ENCODE measurements at places on chromosomes 1 and 21.

DNA sequence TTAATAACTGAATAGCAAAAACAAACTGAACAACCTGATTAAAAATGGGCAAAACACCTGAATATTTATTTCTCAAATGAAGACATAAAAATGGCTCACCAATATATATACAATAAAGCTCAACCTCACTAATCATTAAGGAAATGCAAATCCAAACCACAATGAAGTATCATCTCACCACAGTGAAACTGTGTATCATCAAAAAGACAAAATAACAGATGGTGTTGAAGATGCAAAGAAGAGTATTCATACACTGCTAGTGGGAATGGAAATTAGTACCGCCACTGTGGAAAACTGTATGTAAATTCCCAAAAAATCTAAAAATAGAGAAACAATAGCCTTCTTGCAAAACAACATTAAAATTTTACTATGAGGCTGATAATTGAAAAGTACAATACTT, 1660.1 kb upstream of the B3GALT2 start:
- DNase-seq, result no peak

- no peak for DNase-seq
Measured at GRCh38 chr1:3814065-3814464, 17.8 kb upstream of the LRRC47 start.

- DNase-seq, result no peak
Measured at GRCh38 chr1:87333692-87334347, 5.1 kb downstream of the LMO4 start.

DNA sequence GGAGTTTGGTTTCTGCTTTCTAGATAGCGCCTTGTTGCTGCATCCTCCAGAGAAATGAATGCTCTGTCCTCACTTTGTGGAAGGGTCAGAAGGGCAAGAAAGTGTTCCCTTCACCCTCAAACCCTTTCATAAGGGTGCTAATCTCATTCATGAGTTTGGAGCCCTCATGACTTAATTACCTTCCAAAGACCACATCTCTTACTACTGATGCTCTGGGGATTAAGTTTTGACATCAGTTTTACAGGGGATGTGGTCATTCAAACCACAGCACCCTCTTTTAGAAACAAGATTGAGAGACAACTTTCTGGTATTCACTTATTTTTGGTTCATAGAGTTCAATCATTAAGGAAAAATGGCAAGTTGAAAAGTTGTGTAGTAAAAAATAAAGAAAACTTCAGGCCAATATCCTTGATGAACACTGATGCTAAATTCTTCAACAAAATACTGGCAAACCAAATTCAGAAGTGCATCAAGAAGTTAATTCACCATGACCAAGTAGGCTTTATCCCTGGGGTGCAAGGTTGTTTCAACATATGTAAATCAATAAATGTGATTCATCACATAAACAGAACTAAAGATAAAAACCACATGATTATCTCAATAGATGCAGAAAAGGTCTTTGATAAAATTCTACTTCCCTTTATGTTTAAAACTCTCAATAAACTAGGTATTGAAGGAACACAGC, 442.1 kb downstream of the PTBP2 start:
- no peak for DNase-seq

- no peak for DNase-seq
Measured at GRCh38 chr1:16391411-16391810, 24.4 kb downstream of the SZRD1 start.

DNA sequence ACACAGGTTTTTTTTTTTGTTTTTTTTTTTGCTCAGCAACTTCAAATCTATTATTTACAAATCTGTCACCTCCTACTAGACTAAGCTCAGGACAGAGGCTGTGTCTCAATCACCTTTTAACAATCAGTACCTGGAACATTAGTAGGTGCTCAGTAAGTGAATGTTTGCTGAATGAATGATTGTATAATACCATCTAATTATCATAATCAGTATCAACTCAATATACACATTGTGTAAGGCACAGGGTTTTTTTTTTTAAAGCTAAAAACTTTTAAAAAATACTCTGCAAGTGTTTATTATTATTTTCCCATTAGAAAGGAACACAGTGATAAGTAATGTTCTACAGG, 9.2 kb downstream of the ERRFI1 start:
- DNase-seq, result no peak

DNA sequence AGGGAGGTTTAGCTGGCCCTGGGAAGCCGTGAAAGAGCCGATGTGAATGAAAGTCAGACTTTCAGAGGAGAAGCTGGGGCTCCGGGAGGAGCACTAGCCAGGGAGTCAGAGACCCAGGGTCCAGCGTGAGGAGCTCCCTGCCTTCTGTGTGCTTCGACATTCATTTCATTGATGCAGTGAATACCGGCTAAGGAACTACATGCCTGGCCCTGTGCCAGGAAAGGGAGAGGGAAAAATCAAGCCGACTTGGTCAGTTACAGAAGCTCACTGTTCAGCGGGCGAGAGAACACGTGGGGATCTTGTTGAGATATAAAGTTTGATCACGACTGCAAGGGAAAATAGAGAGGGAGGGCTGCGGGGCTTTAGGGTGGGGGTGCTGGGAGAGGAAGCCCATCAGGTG, 76.7 kb upstream of the RUNX3 start:
- DNase-seq, result no peak

GRCh38 chr1:13813398-13814012, 113.5 kb downstream of the PRDM2 start:
- peak; percentile 36 for DNase-seq

GRCh38 chr1:33329600-33330305, 8.9 kb upstream of the A3GALT2 start:
- no peak for DNase-seq

- DNase-seq, result no peak
Measured at GRCh38 chr1:207904391-207904790, 6.5 kb downstream of the CD34 start.

- DNase-seq, result no peak
Measured at GRCh38 chr1:27504588-27505419, 14.8 kb upstream of the WASF2 start.

- DNase-seq, result no peak
Measured at GRCh38 chr1:19313636-19313959, 1.5 kb downstream of the SLC66A1 start.

DNA sequence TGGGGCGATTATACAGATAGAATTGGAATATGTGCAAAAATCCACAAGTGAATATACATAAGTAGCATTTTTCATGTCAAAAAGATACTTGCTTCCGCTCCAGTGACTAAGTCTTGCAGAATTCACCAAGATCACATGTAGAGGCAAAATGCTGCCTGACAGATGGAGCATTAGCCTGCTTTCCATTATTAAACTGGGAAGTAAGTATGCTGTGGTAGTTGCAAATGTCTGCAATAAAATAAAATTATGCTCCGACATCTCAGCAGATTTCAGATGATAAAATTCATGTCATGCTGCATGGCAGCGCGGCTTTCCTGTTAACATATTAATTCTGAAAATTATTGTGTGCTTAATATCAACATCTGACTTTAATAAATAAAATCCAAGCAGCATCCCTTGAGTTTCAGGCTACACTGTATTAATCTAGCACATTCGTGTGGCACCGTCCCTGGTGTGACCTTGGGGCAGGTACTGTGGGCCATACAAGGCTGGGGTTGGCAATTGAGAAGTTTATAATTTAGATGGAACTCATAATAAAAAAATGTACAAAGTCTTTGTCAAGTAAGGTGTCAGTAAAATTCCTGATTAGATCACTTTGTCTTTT, 366.4 kb upstream of the ZP4 start:
- no peak for DNase-seq

GRCh38 chr1:20551945-20552727, at the start of gene FAM43B:
TSS of gene FAM43B (plus strand) at chr1:20552573. CDS start at chr1:20552974, 401 bp downstream.
- no peak for DNase-seq

DNA sequence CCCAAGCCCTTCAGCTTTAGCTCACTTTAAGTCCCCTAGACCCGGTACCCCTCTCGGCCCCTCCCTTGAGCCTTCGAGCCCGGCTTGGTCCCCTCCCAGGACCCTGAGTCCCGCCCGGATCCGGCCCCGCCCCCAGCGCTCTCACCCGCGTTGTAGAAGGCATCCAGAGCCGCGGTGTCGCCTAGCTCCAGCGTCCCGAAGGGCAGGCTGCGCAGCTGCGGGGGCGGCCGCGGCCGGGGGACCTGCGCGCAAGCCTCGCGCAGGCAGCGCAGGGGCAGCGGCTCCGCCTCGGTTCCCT, 699 bp downstream of the MAP3K6 start:
- DNase-seq, result peak; percentile 71

DNA sequence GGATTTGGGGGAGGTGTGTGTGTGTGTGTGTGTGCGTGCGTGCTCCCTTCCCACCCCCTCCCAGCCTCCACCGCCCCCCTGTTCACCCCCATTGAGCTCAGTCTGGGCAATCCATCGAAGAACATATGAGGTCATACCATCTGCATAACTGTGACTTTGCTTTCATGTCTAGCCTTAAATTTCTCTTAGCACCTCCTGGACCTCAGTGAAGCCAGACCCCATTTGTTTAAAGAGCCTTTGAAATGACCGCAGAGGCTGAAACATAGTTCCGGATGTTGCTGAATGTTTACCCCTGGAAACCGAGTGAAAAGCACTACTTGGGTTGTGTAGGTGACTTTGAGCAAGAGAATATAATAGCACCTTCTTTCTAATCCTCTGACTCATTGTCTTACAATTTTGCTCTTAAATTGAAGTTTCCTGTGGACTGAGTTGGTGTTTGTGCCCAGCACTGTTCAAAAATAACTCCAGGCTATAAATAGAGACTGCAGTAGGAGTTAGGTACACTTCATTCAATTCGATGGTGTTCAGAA, 75.4 kb downstream of the UBE4B start:
- no peak for DNase-seq

DNA sequence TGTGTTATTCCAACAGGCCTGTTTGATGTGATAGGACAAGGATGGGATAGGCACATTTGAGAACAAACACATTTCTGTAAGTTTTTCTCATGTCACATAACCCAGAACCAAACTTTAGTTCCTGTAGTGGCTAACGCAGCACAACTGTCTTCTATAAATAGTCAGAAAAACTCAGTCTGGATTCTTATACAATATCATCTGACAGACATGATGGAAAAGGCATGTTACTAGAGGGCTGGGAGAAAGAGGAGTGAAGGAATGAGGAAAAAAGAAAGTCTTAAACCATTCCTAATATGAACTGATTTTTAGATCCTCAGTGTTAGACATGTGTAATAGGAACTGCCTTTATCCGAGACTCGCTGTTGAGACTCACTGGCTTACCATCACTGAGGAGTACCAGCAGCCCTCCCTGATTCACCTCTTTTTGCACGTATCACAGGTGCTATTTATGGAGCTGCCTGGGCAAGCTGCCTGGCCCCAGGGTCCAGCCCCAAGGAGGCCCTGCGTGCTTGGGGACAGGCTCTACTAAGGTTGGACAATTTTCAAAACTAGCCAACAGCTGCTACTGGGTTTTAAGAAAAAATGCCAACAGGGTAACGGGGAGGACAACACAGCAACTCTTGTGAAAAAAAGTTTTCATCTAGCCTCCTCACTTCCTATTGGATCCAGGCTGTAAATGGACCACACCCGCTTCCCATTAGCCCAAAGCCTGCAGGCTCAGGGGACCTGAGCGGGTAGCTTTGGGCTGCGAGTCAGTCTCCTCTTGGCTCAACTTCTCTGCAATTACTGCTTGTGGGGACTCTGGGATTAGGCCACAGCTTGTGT, 30.7 kb upstream of the SERBP1 start:
- DNase-seq, result no peak

DNA sequence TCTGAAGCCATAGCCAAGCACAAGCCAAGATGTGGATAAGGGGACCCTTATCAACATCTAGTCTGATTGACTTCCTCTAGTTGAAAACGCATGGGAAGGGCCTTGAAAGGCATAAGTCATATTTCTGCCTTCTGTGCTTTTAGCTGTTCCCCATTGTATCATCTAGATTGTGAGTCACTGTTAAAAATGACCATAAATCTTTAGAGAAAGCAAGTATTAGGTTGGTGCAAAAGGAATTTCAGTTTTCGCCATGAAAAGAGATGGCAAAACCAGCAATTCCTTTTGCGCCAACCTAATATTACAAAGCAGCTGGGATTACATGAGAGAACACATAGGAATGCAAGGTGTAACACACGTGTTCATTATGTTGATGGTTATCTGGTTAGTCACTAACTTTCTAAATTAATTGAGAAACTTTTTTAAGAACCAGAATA, 63.6 kb downstream of the CLIC6 start:
- no peak for DNase-seq

DNA sequence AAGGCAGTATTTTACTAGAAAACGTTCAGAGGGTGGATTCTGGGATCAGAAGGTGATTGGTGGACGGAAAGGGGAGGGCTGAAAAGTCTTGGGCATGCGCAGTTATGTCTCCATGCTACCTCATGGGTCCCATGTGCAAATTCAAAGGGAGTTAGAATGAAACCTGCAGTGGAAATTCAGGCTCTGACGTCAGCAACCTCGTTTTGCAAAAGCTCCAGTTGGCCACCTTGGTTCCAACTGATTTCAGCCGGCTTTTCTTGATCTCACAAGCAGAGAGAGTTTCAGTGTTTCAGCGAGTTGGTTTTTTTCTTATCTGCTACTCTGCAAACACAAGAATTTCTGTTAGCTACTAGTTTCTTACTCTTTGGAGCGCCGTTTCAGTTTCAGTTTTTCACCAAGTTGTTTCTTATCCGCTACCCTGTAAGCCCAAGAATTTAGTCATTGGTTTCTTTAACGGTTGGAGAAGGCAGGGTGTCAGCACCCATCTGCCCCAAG, 69.8 kb upstream of the PGBD5 start:
- DNase-seq, result no peak

DNA sequence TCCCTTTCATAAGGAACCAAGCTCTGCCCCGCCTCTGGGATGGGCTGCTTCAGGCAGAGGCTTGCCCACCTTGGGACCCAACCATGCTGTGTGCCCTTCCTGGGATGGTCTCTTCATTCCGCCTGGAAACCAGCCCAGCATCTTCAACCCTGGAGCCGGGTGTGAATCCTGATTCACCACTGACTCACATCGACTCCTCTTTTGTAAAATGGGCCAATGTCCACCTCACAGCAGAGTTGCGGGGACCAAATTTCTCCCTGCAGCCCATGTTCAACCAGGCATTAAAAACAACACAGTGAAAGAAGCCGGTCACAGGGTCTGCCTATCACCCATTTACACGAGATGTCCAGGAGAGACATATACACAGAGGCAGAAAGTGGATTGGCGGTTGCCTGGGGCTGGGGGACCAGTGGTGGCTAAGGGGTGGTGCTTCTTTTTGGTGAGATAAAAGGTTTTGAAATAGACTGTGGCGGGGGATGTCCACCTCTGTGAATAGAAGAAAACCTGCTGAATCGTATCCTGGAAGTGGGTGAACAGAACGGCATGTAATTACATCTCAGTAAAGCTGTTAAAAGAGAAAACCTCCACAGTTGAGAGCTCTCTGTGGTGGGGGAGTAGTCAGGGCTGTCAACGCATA, 6.9 kb upstream of the GPR153 start:
- DNase-seq, result no peak

DNA sequence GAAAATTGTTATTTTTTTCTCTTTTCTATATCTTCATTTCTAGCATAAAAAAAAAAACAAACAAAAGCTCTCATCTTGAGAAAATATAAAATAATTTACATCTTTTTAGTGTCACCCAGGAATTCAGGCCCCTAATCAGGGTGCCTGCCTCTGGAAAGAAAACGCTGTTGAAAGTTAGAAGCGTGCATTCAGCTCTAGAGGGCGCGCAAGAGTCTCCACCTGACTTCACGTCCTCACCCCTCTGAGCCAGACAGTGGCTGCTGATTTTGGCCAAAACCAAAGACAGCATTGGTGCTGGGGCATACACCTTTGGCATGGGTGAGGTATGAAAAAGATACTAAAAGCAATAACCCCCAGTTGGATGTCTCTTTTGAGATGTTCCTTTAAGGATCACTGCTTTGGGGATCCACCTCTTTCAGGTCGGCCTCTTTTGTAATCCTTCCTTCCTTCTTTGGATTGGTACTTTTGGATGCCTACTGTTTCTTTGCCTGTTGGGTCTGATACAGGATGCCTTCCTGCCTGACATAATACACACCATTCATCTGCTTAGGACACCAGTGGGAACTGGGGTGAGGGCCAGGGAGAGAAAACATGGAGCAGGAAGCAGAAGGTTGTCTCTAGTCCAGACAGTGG, 77.6 kb upstream of the CHRM3 start:
- no peak for DNase-seq

All from GM19239 (cell line).